ENCODE measurements at places on chromosomes 6 and 20.

DNA sequence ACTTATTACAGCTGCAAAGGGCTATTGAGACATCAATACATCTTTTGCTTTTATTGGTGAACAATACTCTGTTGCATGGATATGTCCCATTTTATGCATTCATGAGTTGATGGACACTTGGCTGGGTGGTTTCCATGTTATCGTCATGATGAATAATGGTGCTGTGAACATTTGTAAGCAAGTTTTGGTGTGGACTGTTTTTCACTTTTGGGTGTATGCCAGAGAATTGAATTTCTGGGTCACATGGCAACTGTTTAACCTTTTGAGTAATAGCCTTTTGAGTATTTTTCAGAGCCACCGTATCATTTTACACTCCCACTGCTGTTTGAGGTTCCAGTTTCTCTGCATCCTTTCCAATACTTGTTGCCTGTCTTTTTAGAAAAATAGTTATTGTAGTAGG lies 107.0 kb downstream of the JARID2 start:
- DNase-seq, result no peak

DNA sequence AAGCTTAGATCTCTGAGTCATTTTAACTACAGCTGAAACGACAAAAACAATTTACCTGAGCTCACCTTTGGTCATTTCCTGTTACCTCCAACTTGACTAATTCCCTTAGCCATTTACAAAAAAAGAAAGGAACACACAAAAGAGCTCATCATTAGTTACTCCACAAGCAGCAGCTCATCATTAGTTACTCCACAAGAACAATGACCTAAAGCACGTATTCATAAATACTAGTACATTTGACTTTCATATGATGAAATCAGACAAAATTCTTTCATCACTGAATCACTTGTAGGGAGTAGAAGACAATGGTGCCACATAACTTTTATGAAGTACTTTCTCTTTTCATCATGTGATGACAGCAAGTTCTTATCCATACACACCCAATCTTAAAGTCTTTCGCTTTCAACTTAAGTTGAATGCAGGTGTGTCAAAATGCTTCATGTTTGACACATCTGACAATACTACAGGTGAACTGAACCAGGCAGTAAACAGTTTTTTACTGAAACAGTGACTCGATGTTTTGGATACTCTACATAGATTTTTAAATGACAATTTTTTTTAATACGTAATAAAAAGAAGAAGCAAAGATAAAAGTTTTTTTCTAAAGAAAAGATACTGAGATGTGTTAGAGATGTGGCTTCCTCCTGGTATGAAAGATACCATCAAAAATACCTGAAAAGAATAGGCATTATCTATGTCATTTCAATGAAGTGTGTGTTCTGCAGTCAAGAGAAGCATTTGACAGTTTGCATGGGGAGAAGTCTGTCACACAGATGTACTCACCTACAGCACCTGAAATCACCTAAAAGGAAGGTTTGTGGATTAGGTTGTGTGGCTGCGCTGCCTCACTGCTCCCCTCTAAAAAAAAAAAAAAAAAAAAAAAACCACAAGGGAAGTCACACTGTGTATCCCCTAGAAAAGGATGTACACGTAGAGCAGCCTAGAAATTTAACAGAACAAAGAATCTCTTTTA lies 109.1 kb downstream of the PRDM1 start:
- no peak for DNase-seq

GRCh38 chr6:48825501-48826151 lies 637.4 kb downstream of the MMUT start:
- DNase-seq, result no peak

- no peak for DNase-seq
Observed at GRCh38 chr6:75882734-75883133, 133.7 kb downstream of the MYO6 start.

DNA sequence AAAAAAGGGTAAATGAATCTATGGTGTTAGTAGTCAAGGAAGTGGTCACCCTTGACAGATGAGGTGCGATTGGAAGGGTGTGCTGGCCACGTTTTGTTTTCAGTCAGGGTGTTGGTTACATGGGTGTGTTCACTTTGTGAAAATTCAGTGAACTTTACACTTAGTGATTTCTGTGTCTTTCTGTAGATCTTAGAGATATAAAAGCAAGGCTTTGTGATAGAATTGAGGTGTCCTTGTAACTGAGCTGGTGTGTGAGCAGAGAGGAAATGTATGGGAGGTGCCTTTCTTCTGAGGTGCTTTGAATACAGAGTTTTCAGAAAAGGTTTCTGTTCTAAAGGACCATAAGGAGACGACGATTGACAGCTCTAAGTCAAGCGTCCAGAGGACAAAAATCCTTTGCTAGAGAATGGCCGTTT lies 90.5 kb downstream of the SAMD3 start:
- no peak for DNase-seq

- no peak for DNase-seq
Observed at GRCh38 chr6:116351101-116351500, 19.6 kb upstream of the DSE start.

DNA sequence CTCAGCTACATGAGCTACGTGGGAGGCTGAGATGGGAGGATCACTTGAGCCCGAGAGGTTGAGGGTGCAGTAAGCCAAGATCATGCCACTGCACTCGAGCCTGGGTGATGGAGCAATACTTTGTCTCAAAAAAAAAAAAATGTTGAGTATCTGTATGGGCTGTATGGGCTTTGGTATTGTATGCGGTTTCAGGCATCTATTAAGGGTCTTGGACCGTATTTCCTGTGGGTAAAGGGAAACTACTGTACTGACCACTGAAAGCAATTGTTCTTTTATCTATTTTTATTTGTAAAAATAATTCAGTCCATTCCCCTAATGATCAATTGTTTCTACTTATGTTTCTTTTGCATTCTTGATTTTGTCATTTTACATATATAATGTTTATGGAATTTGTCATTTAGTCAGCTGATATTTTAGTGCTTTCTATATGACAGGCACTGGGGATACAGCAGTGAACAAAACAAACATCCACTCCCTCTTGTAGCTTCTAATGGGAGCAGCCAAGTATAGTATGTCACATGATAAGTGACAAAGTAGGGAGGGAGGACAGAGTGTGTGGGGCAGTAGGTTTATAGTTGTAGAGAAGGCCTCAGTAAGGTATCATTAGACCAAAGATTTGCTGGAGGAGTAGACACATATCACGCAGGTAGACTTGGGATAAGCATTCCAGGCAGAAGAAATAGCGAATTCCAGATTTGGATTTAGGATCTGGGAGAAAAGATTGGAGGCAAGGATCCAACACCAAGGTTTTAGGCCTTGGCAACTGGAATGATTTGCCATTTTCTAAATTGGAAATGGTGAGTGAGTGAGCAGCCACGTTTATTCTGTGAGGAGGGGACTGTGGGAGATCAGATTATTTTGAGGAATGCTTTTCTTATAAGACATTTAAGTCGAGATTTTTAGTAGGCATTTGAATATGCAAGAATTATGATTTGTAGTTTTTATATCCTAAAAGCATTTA lies 6.0 kb downstream of the PCMT1 start:
- DNase-seq, result no peak

DNA sequence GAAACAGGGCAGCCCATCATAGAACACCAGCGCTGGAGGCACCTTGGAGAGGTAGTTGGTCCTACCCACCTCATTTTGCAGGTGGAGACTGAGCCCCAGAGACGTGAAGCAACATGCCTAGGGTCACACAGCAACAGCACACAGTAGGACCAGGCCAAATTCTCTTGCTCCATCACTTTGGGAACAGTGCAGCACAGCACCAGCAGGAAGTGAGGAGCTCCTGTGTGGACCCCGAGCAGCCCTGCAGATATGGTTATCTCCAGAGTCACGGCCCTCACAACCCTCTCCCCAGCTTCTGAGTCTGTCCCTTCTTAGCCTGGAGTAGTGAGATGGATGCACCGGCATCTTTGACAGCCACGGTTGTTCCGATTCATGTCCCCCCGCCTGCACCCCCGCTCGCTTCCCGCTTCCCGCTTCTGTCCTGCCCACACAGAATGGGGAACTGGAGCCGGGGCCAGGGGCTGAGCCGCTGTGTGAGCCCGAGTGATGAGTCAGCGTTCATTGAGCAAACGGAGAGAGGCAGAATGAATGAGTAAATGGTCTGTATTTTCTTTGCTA lies 72.6 kb upstream of the DUSP22 start:
- no peak for DNase-seq

DNA sequence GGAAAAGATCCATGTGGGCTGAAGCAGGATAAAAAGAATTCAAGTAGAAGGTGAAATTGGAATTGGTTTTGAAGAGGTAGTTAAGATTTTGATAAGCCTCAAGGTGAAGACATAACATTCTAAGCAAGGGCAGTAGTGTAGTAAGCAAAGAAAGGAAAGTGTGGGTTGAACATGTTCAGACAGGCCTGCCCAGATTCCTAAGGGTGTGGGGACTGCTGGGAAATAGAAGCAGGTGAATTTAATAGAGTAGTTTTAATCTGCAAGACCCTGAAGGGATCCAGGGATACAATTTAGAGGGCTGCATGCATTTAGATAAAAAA lies 19.1 kb downstream of the TAB2 start:
- no peak for DNase-seq

GRCh38 chr6:106770663-106771062 lies 141.3 kb downstream of the QRSL1 start:
- no peak for DNase-seq

DNA sequence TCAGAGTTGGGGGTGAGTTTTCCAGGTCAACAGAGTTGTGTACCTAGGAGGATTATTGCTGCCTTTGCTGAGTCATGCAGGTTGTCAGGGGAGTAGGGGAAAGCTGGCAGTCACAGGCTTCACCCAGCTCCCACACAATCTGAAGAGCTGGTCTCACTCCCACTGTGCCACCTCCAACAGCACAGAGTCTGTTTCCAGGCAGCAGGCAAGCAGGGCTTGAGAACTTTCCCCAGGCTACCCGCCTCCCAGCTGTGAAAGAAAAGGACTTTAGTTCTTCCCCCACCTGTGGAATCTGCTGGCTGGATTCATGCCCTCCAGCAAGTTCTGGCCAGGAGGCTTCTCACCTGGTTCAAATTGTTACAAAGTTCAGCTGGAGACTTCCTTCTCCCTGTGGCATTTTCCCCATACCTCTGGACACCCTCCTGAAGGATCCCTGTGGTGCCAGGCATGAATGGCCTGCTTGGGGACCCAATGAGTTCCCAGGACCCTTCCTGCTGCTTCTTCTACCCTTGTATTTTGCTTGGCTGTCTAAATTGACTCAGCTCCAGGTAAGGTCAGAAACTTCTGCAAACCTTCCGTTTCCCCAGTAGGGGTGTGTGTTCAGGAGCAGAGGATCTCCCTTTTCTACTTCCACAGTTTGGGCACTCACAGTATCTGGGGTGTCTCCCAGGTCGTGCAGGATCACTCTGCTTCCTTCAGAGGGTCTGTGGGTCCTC lies 378.1 kb upstream of the MAN1A1 start:
- no peak for DNase-seq

DNA sequence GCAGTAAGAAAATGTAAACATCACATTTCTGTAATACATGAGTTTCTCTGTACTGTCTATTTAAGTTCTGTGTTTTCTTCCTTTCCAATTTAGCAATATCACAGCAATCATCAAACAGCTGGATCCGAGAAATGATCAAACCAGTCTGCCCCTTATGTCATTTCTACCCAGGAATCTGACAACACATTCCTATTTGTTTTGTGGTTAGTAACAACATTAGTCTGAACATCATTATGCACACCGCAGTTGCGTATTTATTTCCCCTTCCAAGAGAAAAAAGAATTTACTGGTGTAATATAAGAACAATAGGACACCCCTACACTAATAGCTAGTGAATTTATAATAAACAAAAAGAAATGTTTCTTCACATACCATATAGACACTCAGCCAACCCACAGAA lies 179.5 kb downstream of the BTBD9 start:
- no peak for DNase-seq

DNA sequence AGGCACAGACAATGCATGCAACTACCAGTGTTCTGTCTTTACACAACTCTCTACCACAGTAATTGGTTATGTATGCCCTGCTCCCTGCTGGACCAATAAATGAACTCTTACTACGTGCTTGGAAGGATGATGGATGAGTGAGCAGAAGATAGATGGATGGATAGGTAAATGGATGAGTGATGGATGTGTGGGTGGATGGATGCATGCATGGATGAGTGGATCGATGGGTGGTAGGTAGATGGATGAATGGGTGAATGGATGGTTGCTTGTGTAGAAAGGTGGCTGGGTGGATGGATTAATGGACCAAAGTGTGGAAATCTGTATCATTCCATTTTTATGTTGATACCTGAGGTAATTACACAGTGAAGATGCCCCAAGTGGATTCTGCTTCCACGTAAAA lies 10.1 kb upstream of the TRAM2 start:
- no peak for DNase-seq

GRCh38 chr6:87277123-87277522 lies 45.3 kb upstream of the SMIM8 start:
- no peak for DNase-seq

GRCh38 chr6:74597266-74597665 lies 608.6 kb downstream of the COL12A1 start:
- no peak for DNase-seq

GRCh38 chr6:45835721-45836437 lies 179.8 kb downstream of the CLIC5 start:
- no peak for DNase-seq

DNA sequence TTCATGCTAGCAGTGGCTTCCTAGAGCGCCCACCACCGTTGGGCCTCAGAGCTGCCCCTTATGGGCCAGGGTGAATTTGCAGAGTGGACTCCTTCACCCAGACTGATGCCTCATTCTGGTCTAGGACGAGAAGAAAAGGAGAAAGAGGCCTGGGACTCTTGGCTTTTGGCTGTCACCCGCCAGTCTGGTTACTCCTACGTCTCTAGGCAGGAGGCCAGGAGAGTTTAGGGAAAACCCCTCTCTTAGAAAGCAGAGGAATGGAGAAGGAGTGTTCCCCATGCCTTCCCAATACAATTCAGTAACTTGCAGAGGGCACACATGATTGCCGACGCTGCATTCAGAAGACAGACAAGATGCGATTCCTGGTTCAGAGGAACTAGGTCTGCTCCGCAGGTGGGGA lies 70.1 kb downstream of the CDC5L start:
- no peak for DNase-seq

DNA sequence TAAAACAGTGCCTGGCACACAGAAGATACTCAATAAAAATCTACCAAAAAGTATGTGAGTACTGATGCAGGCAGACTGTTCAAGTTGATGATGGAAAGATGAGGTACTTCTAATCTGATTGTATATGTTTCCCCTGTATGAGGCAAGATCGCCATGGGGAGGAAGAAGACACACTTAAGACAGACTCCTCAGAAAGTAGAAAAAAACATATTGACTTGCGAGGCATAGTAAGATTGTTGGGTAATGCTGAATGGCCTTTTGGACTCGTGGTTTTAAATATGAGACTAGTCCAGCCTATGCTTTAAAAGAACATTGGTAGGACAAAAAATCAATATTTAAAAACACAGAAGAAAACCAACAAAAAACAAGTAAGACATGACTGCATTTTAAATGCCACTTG lies 72.6 kb downstream of the SHPRH start:
- no peak for DNase-seq

DNA sequence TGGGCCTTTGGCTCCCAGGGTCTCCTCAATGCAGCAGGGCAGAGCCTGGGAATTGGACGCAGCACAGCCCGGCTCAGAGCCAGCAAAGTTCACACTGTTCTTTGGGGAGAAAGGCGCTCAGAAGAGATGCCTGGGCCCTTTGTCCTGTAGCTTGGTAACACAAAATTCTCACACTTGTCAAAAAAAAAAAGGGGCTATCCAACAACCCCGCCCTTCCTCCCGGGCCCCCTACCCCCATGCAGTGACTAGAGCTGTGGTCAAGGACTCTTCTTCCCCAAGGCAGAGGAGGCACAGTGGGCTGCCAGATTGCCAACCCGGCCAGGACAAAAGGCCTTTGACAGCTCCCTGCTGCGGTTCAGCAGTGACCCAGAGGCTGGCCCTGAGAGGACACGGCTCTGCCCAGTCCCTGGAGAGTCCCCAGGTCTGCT lies 2.0 kb downstream of the NKAIN4 start:
- DNase-seq, result no peak
